Activated T-cell treated with anti-CD3 and anti-CD28 coated beads, Interleukin-2, amount 50 U/mL, for 72 hours (primary cell): ENCODE measurements at places on chromosomes 6 and 20. TPM values are rescaled to one million over a fixed set of nuclear protein-coding genes. Genes with fewer than 3 reads are reported as not detected.

MED20 gene
- total RNA-seq, result 34.6 TPM

SLC35A1 gene
- total RNA-seq, result 12.7 TPM

OXT gene
- total RNA-seq, result 1.8 TPM

MEP1A gene
- not detected for total RNA-seq

PACRG gene
- not detected for total RNA-seq

PTCHD4 gene
- not detected for total RNA-seq

SASH1 gene
- total RNA-seq, result 0.91 TPM

LY6G6D gene
- not detected for total RNA-seq

CAGE1 gene
- total RNA-seq, result 0.31 TPM

GFRA4 gene
- total RNA-seq, result not detected

DEFB113 gene
- not detected for total RNA-seq

TRIM26 gene
- total RNA-seq, result 92.7 TPM

GRCh38 chr20:58660855-58661597, 9.9 kb downstream of the STX16 start:
- H3K27ac ChIP-seq, result peak overlapping the region; percentile 99
- peaks cover 8% of the 10 kb centered on the region for H3K36me3 ChIP-seq
- H3K27me3 ChIP-seq, result no peaks in the 10 kb centered on the region
- DNase-seq, result peak; percentile 48
- H3K4me3 ChIP-seq, result peak overlapping the region; percentile 80

GRCh38 chr20:62843656-62844055, 18.0 kb downstream of the TCFL5 start:
- no peak overlapping the region for H3K4me3 ChIP-seq
- no peak overlapping the region for H3K27ac ChIP-seq
- H3K27me3 ChIP-seq, result no peaks in the 10 kb centered on the region
- H3K4me1 ChIP-seq, result no peaks in the 10 kb centered on the region

DNA sequence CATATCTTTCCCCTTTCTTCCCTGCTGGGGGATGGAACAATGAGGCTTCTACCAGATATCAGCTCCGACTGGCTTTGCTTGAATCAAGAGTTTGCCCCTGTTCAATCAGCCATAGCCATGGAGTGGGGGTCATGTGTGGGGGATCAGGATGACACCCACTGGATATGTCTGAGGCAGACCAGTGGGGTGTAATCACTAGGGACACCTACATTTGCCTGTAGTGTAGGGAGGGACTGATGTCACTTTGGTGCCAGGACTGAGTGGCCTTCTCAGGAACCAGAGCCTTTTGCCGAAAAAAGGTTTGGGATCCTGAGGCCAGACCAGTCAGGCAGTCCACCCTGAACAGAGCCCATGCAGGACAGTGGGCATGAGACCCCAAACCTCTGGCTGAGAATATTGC, 1.0 kb downstream of the ITPA start:
- no peaks in the 10 kb centered on the region for H3K27me3 ChIP-seq
- H3K4me1 ChIP-seq, result peaks cover 42% of the 10 kb centered on the region
- peaks cover 12% of the 10 kb centered on the region for H3K36me3 ChIP-seq

- no peak overlapping the region for H3K4me3 ChIP-seq
- no peaks in the 10 kb centered on the region for H3K4me1 ChIP-seq
- no peak for DNase-seq
- peaks cover 13% of the 10 kb centered on the region for H3K27me3 ChIP-seq
- H3K27ac ChIP-seq, result no peak overlapping the region
Observed at GRCh38 chr6:75334266-75335040, 49.9 kb upstream of the TMEM30A start.

- no peak overlapping the region for H3K4me3 ChIP-seq
- no peaks in the 10 kb centered on the region for H3K4me1 ChIP-seq
- no peaks in the 10 kb centered on the region for H3K36me3 ChIP-seq
- DNase-seq, result no peak
- no peak overlapping the region for H3K27ac ChIP-seq
- H3K27me3 ChIP-seq, result no peaks in the 10 kb centered on the region
Observed at GRCh38 chr6:20092071-20092566, 120.2 kb downstream of the MBOAT1 start.

- no peak overlapping the region for H3K4me3 ChIP-seq
- H3K36me3 ChIP-seq, result no peaks in the 10 kb centered on the region
- peaks cover 19% of the 10 kb centered on the region for H3K4me1 ChIP-seq
- H3K27ac ChIP-seq, result no peak overlapping the region
- no peak for DNase-seq
- H3K27me3 ChIP-seq, result peaks cover 8% of the 10 kb centered on the region
Observed at GRCh38 chr20:25061821-25062530, 4.0 kb upstream of the ACSS1 start.

- peak overlapping the region; percentile 78 for H3K27ac ChIP-seq
- H3K27me3 ChIP-seq, result peaks cover 19% of the 10 kb centered on the region
- peak overlapping the region; percentile 61 for H3K4me3 ChIP-seq
- peaks cover 37% of the 10 kb centered on the region for H3K4me1 ChIP-seq
- DNase-seq, result no peak
Observed at GRCh38 chr6:112154711-112155110, 67.3 kb downstream of the FAM229B start.

DNA sequence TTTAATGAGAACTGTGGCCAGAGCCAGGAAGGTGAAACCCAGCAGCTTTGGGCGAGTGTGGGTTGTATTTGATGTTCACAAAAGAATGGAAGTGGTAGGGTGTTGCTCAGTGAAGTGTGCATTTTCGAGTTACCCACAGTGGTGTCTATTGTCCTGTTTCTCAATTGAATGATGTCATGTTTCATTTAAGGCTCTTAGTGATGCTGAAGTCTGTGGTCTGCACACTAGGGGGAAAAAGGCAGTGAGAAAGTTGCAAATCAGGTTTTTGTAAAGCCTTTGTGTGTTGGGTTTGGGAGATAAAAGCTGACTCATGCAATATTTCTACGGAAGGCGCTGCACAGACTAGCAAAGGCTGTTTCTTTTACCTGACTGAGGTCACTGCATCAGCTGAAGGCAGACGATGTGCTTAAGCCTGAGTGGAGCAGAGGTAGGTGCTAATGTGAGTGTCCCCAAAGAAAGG, 121.1 kb downstream of the PLEKHG1 start:
- H3K27ac ChIP-seq, result no peak overlapping the region
- peak; percentile 7 for DNase-seq
- H3K4me1 ChIP-seq, result peaks cover 27% of the 10 kb centered on the region
- peaks cover 42% of the 10 kb centered on the region for H3K27me3 ChIP-seq

GRCh38 chr6:8705435-8706020, 270.2 kb upstream of the SLC35B3 start:
- H3K27me3 ChIP-seq, result no peaks in the 10 kb centered on the region
- DNase-seq, result no peak
- no peak overlapping the region for H3K27ac ChIP-seq
- H3K4me3 ChIP-seq, result no peak overlapping the region
- no peaks in the 10 kb centered on the region for H3K4me1 ChIP-seq
- no peaks in the 10 kb centered on the region for H3K36me3 ChIP-seq

GRCh38 chr20:36804425-36804824, 30.9 kb upstream of the DSN1 start:
- no peaks in the 10 kb centered on the region for H3K27me3 ChIP-seq
- peaks cover 4% of the 10 kb centered on the region for H3K4me1 ChIP-seq
- H3K4me3 ChIP-seq, result no peak overlapping the region
- no peak overlapping the region for H3K27ac ChIP-seq
- DNase-seq, result no peak
- H3K36me3 ChIP-seq, result no peaks in the 10 kb centered on the region

DNA sequence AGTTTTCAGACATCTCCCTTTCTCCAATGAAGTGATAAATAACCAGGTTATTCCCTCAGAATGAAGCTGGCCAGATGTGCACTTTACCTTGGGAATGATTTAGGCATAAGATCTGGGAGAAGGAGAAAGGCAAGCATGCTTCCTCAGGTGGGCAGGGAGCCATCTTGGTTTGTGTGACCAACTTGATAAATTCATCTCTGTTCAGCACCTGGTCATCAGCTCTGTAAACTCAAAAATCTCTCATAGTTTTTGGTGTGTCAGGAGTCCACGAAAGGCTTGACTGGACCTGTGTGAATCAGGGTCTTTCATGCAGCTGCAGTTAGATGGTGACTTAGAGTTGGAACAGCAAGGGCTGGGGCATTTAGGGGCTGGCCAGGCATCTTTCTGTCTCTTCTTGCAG, 24.5 kb downstream of the ENPP1 start:
- peaks cover 20% of the 10 kb centered on the region for H3K27me3 ChIP-seq
- H3K27ac ChIP-seq, result no peak overlapping the region
- no peak overlapping the region for H3K4me3 ChIP-seq
- no peaks in the 10 kb centered on the region for H3K36me3 ChIP-seq
- no peak for DNase-seq
- H3K4me1 ChIP-seq, result no peaks in the 10 kb centered on the region

GRCh38 chr6:72699159-72699558, 77.3 kb downstream of the KCNQ5 start:
- H3K4me3 ChIP-seq, result no peak overlapping the region
- no peak for DNase-seq
- no peaks in the 10 kb centered on the region for H3K27me3 ChIP-seq
- H3K36me3 ChIP-seq, result no peaks in the 10 kb centered on the region
- H3K4me1 ChIP-seq, result no peaks in the 10 kb centered on the region
- no peak overlapping the region for H3K27ac ChIP-seq

GRCh38 chr6:54579011-54579410, 267.6 kb upstream of the FAM83B start:
- H3K27ac ChIP-seq, result no peak overlapping the region
- no peaks in the 10 kb centered on the region for H3K27me3 ChIP-seq
- H3K4me3 ChIP-seq, result no peak overlapping the region

DNA sequence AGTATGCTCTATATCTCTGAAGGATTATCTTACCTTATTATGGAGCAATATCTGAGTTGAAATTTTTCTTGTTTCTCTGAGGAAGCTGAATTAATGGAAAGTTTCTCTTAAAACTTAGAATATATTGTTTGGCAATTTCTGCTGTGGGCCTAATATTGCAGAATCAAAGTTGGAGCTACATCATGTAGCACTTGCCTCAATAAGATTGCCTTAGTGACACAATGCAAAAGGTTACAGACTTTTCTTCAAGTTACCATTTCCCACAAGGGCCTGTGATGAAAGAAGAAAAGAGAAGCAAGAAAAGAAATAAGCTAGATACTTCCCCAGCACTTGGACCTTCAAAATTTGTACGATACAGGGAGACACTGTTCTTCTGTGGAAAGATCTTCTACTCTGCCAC, 151.2 kb downstream of the SOBP start:
- peaks cover 5% of the 10 kb centered on the region for H3K4me1 ChIP-seq
- no peaks in the 10 kb centered on the region for H3K36me3 ChIP-seq
- no peak overlapping the region for H3K4me3 ChIP-seq
- no peak for DNase-seq

DNA sequence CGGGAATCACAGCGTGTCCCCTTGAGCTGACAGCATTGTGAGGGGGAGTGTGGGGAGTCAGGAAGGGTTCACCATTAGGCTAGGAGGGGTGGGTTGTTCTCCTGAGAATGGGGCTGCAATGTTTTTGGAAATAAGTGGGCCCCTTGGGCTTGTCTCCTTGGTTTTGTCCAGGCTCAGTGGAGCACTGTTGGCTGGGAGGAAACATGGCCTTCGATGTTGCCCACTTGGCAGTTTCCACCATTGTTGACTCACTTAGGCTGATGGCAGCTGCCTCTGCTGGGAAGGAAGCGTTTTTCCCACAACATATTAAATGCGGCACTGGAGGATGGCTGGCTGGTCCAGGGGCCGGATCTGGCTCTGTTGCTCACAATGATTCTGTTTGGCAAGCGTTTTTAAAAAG, 512.1 kb downstream of the QKI start:
- no peaks in the 10 kb centered on the region for H3K4me1 ChIP-seq
- no peak for DNase-seq
- no peaks in the 10 kb centered on the region for H3K36me3 ChIP-seq
- no peaks in the 10 kb centered on the region for H3K27me3 ChIP-seq
- H3K4me3 ChIP-seq, result no peak overlapping the region
- H3K27ac ChIP-seq, result no peak overlapping the region

DNA sequence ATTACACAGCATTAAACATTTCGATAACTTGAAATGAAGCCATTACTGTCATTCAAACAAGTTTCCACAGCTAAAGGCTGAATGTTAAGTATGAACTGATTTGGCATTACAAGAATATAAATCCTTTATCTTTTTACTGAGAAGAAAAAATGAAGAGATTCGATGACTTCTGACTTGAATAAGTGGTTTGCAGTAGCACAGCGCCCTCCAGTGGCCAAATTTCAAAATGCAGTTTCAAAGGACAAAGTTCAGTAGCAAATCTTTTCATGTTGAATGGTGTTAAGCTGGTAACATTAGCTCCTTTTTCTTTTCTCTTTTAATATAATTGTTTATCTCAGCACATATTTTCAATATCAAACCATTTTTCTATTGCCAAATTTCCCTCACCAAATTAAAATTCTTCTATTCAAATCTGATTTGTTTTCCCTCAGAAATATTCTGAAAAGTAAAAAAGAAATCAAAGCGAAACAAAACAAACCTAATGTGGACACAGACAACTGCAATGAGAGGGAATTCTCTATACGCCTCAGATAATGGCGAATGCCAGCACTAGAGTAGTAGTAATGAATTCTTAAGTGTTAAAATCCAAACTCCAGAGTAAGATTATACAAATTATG, 145.7 kb downstream of the BTBD9 start:
- H3K4me3 ChIP-seq, result no peak overlapping the region
- H3K4me1 ChIP-seq, result peaks cover 17% of the 10 kb centered on the region
- no peaks in the 10 kb centered on the region for H3K27me3 ChIP-seq
- H3K36me3 ChIP-seq, result no peaks in the 10 kb centered on the region
- peak; percentile 68 for DNase-seq
- no peak overlapping the region for H3K27ac ChIP-seq

DNA sequence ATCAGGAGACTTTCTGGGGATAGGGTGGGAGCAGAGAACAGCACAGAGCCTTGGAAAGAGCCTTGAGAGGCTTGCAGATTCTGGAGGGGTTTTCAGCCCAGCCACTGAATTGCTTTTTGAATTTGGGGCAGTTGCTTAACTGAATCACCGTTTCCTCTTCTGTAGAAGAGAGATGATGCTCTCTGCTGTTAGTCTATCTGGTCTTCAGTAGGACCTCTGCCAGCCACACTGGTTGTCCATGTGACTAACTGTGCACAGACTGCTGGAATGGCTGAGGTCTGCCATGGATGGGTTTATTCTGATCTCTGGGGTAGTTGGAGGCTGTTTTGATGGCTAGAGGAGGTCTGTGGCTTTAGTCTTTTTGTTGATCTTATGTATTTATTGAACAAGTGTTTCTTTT, 21.4 kb upstream of the PRDM1 start:
- H3K36me3 ChIP-seq, result no peaks in the 10 kb centered on the region
- H3K4me1 ChIP-seq, result no peaks in the 10 kb centered on the region
- no peak overlapping the region for H3K4me3 ChIP-seq
- H3K27ac ChIP-seq, result no peak overlapping the region

DNA sequence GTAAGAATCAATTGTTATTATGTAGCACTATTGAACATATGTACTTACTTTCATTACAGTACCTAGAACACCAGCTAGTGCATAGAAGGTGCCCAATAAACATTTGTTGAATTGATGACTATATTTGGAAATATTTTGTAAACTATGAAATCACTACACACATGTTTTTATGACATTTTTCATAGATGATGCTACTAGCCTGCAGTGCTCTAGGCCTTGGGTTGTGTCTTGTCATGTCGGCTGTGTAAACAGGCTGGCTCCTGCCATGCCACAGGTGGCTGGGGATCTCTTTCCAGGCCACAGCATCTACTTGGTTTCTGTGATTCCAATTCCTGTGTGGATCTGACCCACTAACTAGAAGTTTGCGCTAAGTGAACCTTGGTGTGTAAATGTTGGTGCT, 43.3 kb upstream of the EDN1 start:
- H3K27ac ChIP-seq, result no peak overlapping the region
- H3K36me3 ChIP-seq, result no peaks in the 10 kb centered on the region
- peaks cover 35% of the 10 kb centered on the region for H3K27me3 ChIP-seq
- peaks cover 10% of the 10 kb centered on the region for H3K4me1 ChIP-seq

GRCh38 chr20:33732166-33732970, 572 bp downstream of the ZNF341 start:
- DNase-seq, result peak; percentile 85
- H3K27ac ChIP-seq, result peak overlapping the region; percentile 46
- peaks cover 30% of the 10 kb centered on the region for H3K4me1 ChIP-seq
- no peaks in the 10 kb centered on the region for H3K27me3 ChIP-seq
- peak overlapping the region; percentile 94 for H3K4me3 ChIP-seq
- peaks cover 8% of the 10 kb centered on the region for H3K36me3 ChIP-seq
